Liver (tissue), 10 donors: ENCODE measurements at places on chromosomes 12 and 14. TPM values are rescaled to one million over a fixed set of nuclear protein-coding genes. Genes with fewer than 3 reads are reported as not detected.

- H3K36me3 ChIP-seq = no peaks in the 10 kb centered on the region
- no peaks in the 10 kb centered on the region for H3K27me3 ChIP-seq
- no peak for DNase-seq
- H3K27ac ChIP-seq = no peak overlapping the region
Observed at GRCh38 chr14:93682459-93682858, 105.8 kb downstream of the PRIMA1 start.

DNA sequence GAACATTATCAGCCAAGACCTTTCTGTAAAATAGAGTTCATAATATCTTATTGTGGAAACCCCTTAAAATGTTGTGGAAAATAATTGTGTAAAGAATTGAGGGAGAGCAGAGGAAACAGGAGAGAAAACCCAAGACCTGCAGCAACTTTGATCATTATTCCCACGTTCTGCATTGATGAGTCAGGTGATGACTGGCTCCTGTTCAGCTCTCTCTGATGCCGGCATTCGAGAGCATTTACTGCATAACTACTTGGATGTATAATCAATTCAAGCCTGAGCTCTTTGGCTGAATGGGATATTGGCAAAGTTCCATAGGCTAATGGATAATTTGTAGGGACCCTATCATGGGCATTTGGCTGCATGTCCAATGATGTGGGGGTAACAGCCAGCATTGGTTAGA is 176.3 kb upstream of the ARID2 start:
- H3K36me3 ChIP-seq = no peaks in the 10 kb centered on the region
- H3K4me3 ChIP-seq = no peak overlapping the region
- H3K27me3 ChIP-seq = no peaks in the 10 kb centered on the region
- H3K27ac ChIP-seq = no peak overlapping the region
- no peak for DNase-seq

DNA sequence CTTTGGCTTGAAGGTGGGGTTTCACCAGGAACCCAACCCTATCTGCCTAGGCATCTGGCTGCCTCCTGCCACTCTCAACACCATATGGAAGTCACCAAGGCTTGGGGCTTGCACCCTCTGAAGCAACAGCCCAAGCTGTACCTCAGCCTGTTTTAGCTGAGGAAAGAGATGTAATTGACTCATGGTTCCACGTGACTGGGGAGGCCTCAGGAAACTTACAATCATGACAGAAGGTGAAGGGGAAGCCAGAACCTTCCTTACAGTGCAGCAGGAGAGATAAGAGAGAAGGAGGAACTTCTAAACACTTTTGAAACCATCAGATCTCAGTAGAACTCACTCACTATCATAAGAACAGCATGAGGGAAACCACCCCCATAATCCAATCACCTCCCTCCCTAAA is 26.9 kb downstream of the GLIPR1L1 start:
- H3K4me1 ChIP-seq = no peaks in the 10 kb centered on the region
- no peaks in the 10 kb centered on the region for H3K27me3 ChIP-seq
- no peak for DNase-seq
- no peak overlapping the region for H3K4me3 ChIP-seq

DNA sequence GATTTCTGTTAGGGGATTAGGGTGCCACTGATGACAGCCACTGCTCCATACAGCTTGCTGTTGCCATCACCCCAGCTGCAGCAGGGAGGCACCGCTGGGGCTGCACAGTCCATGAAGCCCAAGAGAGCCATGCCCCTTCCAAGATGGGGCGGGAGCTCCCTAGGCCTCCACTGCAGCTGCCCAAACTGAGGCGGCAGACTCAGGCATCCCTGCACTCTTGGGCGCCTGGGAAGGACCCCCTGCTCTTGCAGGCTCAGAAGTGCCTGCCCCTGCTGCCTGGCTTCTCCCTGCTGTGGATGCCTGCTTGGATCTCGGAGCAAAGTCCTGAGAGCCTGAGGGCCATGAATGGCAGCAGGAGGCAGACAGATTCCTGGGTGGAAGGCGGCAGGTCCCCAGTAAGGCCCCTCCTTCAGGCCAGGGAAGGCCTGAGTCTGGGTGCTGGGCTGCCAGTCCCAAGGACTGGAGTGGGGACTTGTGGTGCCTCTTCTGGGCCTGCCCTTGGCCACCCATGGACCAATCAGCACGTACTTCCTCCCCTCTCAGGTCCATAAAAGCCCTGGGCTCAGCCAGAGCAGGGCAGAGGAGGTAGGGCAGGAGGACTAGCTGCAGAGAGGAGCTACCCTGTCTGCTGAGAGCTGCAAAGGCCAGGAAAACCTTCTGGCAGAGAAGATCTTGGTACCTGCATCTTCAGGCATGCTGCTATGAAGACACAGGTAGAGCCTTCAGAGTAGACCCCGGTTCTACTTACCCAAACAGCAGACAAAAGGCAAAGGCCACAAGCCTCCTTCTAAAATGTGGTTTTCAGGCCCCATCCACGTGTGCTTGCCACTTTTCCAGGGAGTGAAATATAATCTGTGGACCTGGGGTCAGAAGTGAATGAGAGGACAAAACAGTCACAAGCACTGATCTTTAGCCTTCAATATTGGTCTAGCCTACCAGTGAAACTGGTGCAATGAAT is 30.0 kb upstream of the STK38L start:
- H3K4me3 ChIP-seq = no peak overlapping the region
- no peak for DNase-seq
- H3K27me3 ChIP-seq = no peaks in the 10 kb centered on the region
- H3K27ac ChIP-seq = peak overlapping the region; percentile 92

The LUM gene
- total RNA-seq = 18.1 TPM
